GDM1 (cell line): ENCODE measurements at places on chromosomes 1 and 21.

GRCh38 chr1:79885101-79885500 lies 878.6 kb upstream of the ADGRL4 start:
- DNase-seq = no peak

GRCh38 chr21:42187976-42188653 lies 30.8 kb upstream of the ABCG1 start:
- DNase-seq = peak; percentile 92

GRCh38 chr1:65363484-65363883 lies 54.1 kb downstream of the DNAJC6 start:
- DNase-seq = no peak

DNA sequence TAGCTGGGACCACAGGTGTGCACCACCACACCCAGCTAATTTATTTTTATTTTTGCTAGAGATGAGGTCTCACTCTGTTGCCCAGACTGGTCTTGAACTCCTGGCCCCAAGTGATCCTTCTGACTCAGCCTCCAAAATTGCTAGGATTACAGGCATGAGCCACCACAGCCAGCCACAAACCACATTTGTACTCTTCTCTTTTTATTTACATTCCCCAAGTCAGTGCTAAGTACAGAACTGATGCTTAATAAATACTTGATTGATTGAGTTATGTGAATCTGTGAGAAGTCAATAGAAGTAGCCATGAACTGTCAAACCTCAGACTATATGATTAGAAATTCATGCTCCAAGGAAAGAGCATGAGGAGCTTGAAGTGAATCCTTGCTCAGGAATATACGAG lies 48.5 kb upstream of the S1PR1 start:
- no peak for DNase-seq

- no peak for DNase-seq
Measured at GRCh38 chr1:209673631-209674417, 1.4 kb upstream of the G0S2 start.

DNA sequence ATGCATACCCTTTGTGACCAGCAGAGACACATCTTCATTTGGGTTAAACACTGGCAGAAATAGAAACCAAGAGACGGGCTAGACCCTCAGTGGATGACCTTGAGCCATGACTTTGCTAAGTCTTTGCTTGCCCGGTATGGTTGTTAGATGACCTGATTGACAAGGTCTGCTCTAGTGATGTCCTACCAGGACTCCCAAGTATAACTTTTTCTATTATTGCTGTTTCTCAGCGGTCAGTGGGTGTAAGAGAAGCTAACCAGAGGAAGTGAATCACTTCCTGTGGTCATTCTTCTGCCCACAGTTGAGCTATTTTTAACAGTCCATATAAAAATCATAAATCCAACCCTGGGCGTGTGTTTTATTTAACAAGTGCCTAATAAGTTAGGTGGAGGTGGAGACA lies 126.2 kb upstream of the ETS2 start:
- no peak for DNase-seq

- DNase-seq = no peak
Measured at GRCh38 chr1:17831597-17831996, 76.5 kb downstream of the ACTL8 start.

GRCh38 chr1:174005032-174005431 lies 17.1 kb downstream of the RC3H1 start:
- no peak for DNase-seq

DNA sequence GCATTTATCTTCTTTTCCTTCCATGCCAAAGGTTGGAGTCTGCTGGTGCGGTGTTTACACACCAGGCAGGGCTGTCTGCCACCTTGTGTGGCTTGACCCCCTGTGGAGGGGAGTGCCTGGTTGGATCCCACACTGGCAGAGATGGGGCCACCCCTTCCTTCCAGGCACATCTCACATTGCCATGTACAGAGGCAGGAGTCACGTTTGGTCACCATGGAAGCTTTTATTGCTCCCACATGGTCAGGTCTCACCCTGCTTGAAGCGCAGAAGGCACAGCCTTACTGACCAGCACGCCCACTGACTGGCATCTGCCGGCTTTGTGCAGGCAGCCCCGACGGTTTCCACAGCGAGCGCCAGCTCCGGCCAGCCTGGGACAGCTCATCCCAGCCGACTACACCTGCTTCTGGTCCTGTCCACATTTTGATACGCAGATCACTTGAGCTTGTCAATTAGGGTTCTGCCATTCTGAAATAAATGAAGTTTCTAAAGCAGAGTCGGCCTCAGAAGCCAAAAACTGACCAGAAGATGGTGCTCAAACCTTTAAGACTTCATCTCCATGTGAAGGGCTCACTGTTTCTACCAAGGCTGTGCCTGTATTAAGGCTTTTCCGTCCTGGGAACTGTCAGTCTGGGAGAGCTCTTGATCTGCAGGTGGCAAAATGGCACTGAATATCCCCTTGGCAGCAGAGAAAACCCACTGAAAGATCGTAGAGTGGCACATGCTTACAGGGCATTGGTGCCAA lies 35.6 kb upstream of the EPHA8 start:
- DNase-seq = no peak

- DNase-seq = no peak
Measured at GRCh38 chr1:1925437-1926345, 6.6 kb upstream of the TMEM52 start.

GRCh38 chr1:157008502-157008901 lies 37.0 kb downstream of the ARHGEF11 start:
- DNase-seq = no peak

- no peak for DNase-seq
Measured at GRCh38 chr1:35506960-35507912, 50.0 kb downstream of the KIAA0319L start.

DNA sequence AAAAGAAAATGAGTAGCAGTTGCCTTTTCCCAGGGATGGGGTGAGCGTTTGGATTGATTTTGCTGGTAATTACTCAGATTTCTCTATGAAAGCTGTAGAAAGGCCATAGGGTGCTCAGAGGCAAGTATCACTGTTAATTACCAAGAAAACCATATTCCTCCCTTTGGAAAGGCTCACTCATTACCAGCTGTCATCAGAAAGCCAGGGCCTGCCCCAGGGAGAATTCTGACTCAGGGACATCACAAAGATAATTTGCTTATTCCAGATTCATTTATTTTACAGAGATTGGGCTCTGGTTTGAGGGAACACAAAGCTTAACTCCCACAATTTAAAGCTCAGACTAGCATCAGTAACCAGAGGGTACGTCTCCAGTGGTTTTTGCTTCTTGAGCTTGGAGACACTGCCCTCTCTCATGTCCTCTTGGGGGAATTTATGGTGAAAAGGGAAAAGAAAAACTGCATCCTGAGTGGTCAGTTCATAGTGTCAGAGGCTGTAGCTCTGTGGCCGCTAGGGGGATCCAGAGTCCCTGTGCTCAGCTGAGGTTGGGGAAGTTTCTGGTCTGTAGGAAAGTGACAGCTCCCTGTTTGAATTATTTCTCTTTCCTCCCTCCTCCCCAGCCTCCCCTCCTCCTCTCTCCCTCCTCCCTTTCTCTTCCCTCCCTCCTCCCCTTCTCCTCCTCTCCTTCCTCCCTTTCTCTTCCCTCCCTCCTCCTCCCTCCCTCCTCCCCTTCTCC lies 204.3 kb downstream of the KCNJ6 start:
- DNase-seq = peak; percentile 33

DNA sequence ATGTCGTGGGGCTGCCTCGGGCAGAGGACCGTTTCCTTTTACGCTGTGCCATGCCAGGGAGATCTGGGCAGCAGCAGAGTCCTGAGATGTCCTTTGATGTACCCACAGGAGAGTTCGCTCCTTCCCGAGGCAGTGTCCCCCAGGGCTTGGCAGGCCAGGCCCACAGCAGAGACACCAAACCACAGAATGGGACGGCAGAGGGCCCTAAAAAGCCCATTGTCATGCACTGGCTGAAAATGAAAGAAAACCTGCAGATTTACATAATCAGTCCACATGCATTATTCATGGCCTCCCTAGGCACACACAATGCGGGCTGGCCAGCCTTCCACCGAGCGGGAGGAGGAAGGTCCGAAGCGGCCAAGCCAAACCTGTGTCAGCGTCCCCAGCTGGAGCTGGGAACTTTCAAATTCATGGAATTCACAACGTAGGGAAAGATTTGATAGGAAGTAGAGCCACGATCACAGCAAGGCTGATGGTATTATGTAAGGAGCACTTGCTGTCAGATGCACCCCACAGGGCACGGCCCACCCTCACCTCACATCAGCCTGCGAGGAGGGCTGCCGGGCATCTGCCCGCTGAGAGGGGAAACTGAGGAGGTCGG lies 25.3 kb upstream of the EFHD2 start:
- DNase-seq = no peak

DNA sequence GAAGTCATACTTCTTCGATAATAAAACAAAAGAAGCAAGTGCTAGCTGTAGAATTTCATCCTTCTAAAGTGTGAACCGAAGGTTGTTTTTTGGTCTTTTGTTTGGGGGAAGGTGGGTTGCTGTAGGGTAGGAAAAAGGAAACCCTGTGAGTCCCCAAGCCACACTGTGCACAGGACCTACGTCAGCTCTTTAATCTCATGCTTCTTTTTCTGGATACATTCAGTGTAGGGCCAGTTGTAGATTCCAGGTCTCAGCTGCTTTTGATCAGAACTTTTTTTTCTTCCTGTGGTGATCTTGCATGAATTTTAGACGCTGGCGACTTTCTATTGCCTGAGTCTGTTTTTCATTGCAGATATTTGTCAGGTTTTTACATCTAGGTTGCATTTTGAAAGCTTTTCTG lies 40.2 kb downstream of the BCL9 start:
- DNase-seq = no peak

DNA sequence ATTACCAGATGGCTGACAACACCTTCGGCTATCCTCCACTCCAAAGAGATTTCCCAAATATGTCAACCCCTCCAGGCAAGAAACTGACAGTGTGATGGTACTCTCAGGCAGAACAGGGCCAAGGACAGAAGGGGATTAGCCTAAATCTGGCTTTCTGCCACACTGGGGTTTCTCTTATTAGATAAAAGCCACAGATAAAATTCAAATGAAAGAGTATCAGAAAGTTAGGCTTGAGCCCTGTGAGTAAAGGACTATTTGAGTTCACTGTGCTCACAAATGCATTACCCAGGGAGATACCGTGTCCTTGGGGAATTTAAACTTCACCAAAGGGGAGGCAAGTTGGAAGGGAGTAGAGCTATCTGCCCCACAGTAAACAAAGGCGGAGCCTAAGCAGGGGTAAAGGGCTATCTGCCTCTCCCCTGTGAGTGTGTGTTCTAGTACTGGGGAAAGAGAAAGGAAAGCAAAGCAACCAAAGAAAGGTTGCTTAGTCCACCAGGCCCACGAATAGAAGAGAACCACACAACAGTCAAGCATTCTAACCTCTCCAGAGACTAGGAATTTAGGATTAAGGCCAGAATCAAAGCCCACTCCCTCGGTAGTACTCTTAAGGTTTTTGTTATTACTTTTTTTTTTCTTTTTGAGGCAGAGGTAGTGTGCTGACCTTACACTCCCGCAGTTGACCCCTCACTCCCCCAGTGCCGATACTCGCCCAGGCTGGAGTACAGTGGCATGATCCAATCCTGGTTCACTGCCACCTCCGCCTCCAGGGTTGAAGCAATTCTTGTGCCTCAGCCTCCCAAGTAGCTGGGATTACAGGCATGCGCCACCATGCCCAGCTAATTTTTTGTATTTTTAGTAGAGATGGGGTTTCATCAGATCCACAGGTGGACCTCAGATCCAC lies 12.7 kb downstream of the TPM3 start:
- DNase-seq = no peak

GRCh38 chr1:215198021-215198420 lies 115.5 kb downstream of the KCNK2 start:
- DNase-seq = no peak

DNA sequence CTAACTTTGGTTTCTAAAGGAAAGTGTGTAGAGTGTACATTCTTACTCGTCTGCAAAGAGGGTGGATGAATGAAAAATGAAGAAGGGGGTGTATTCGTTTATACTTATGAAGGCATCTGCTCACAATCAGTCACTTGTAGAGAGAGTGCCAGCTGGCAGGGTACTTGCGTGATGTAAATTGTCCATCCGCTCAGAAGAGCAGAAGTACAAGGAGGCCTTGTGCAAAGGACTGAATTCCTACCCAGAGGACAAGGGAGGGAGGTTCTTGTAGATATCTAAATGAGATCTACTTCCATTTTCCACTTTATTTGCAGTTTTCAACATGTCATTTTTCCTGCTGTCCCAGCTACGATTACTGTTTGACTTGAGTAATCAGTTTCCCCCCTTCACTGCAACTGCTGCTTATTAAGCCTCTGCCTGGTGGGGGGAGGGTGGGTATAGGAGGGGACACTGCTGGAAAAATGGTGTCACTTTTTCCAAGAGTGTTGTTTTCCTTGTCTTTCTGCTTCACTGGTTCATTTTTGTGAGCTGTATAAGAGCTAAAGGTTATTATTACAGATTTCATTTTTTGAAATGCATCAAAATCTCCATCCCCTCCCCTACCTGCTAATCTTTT lies 67.3 kb downstream of the LAMC1 start:
- DNase-seq = no peak

GRCh38 chr1:199619223-199619622 lies 408.3 kb upstream of the NR5A2 start:
- DNase-seq = no peak

- DNase-seq = no peak
Measured at GRCh38 chr1:173383351-173383750, 93.8 kb upstream of the PRDX6 start.

DNA sequence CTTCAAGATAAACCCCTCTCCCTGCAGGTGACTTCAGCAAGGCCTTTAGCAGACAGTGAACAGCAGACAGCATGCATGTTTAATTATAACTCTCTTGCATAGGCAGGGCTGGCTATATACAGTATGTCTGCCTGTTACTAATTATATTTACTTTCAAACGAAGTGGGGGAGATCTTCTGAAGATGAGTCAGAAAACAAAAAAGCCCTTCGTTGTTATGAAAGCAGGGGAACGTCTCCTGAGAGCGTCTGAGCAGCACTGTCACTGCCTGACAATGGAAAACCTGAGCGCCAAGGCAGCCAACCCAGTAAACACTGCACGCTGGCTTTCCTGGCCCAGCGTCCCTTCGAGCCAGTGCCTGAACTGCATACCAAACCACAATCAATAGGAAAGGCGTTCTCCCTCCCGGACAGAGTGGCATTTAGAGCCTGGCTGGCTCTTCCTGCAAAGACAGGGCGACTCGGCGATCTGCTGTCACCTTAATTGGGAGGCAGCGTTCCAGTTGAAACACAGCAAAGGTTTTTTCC lies 54.1 kb downstream of the TOMM20 start:
- no peak for DNase-seq

- DNase-seq = no peak
Measured at GRCh38 chr1:110638058-110638457, 31.9 kb upstream of the KCNA2 start.

- DNase-seq = no peak
Measured at GRCh38 chr1:4755864-4756504, 101.6 kb downstream of the AJAP1 start.

GRCh38 chr21:17612565-17613241 lies at the start of gene BTG3:
Gene BTG3, minus strand, starts transcription at chr21:17612901. Its CDS starts 3,757 bp downstream, at chr21:17609144.
- DNase-seq = peak; percentile 45

- DNase-seq = no peak
Measured at GRCh38 chr1:119732465-119733168, 20.9 kb downstream of the PHGDH start.

DNA sequence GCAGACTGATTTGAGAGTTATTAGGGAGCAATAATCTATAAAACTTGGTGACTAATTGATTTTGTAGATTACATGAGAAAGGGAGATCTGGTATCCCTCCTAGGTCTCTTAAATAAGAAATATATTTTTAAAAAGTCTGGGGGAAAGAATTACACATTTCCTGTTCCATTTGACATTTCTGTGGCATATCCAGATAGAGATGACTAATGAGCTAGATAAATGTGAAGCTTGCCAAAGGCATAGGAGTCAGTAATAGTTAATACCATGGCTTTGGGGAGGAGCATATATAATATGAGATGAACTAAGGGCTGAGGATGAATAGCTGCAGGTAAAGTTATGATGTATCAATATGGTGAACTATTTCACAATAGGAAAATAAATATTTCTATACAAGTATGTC lies 663.7 kb downstream of the PTPRC start:
- no peak for DNase-seq
